Cerebellum (tissue), 4 donors: ENCODE measurements at places on chromosomes 6 and 20. TPM values are rescaled to one million over a fixed set of nuclear protein-coding genes. Genes with fewer than 3 reads are reported as not detected.

GRCh38 chr20:14958626-14959025, 621.2 kb upstream of the FLRT3 start:
- DNase-seq = no peak

DNA sequence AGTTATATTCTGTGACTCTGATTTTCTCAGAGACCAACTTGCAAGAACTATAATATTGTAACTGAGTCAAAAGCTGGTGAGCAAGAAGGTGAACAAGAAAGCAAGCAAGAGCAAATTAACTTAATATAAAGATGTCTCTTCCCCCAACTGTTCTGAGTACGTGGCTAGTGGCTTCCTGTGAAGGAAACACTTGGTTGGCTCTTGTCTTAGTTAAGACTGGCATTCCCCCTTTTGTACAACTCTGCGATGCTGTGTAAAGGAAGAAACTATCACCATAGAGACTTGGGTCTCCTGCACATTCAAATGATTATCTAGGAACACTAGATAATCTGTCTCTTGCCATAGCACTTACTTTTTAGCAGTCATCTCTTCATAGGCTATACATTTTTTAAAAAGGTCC, 47.3 kb upstream of the TNFAIP3 start:
- no peak for DNase-seq

DNA sequence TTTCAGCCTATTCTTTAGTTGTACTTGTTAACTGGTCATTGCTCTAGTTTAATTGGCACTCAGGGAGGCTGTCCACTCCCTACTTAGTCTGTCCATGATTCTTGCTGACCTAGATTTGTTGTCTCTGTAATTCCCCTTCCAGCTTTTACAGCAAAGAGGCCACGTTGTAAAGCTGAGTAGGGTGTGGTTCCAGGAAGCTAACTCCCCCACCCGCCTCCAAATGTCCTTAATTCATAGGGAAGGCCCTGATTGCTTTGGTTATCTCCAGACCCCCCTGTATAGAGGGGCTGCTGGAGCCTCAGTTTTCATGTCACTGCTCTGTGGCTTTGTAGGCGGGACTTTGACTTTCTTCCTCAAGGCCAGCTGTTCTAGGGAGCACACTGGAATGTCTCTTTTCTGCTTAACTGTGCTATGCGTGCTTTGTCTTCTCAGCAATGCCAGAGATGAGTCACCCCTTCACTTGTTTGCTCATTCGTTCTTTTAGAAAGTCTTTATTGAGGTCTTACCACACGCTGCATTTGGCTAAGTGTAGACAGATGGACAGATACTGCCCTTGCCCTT, 175.1 kb upstream of the JAG1 start:
- no peak for DNase-seq

The TSPO2 gene
- not detected for total RNA-seq

DNA sequence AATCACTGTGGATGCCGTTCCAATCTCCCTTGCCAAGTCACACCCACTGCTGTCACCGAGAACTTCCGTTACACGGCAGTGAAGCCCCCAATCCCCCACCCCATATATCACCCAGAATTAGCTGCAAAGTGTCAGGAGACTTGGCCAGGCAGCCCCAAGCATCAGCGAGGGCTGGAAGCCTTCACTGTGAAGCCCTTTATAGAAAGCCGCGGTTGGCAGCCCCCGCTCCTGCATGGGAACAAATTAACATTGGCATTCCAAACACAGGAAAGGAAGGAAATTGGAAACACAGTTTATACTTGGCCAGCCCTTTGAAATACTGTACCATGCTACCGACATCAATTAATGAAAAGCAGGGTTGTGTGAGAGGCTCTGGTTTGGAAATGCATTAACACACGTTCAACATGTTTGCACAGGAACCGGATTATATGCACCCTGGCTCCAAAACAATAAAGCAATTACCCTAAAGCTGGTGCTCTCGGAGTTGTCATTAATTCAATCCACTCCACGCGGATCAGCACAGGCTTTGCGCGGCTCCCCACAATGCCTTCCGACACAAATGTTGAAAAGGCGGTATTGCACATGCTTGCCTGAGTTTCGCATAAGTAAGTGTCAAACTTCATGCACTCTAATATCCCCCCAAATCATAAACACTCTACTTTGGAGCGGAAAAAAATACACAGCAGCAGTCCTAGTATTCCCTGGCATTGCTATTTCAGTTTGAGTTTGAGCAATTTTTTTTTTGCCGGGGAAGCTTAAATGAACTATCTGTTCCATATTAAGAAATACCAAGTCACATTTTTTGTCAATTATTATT, 7.1 kb downstream of the BMP7 start:
- no peak for DNase-seq

DNA sequence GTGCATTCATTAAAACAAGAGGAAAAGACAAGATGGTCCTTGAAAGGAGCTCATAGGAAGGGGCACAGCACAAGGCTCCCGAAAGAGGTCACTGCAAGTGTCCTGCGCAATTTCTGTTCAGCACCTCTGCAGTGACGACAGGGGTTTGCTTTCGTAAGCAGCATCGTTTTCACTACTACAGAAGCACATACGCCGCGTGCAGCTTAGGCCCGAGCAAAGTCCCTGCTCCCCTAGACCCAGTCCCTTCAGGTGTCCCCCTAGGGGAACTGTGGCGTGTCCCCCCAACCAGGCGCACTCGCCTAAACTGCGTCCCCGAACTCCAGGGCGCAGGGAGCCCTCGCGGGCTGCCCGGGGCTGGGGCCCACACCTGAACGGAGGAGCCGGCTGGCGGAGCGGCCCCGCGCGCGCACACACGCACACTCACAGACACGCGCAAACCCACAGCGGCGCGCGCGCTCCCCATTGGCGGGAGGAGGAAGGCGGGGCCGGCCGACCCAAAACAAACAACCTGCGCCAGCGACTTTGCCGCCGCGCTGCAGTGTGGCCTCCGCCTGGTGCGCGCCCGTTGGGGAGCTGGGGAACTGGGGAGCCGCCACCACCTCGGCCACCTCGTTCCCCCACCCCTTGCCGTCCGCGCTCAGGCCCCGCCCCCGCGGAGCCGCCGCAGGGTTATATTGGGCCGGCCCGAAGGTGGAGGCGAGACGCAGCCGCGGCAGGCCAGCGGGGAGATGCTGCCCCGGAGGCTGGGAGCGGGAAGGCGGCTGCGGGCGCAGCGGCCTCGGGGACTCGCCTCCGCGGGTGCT, at the start of gene FOXQ1:
Gene FOXQ1 (plus strand): TSS at position 699 of the 803 bp plus-strand sequence. CDS start 607 bp downstream, outside the sequence.
- DNase-seq = peak; percentile 30

The TMEM14A gene
- 44.6 TPM for total RNA-seq

GRCh38 chr6:139597771-139598755, 223.6 kb upstream of the CITED2 start:
- DNase-seq = peak; percentile 24

The ITPR3 gene
- 5.2 TPM for total RNA-seq

- no peak for DNase-seq
Observed at GRCh38 chr6:45323656-45324224, 4.4 kb upstream of the RUNX2 start.

DNA sequence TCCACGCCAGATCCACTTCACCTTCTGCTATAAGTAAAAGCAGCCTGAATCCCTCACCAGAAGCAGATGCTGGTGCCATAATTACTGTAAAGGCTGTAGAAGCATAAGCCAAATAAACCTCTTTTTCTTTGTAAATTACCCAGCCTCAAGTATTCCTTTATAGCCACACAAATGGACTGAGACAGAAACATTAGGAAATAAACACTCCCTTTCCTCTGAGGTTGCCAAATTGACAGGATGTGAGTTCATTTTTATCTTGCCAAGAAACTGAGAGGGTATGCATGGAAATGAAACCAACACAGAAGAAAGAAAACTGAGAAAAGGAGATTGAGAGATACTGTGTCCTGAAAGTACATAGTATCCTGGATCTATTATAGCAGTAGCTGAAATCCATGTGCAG, 481.2 kb downstream of the HAO1 start:
- no peak for DNase-seq

GRCh38 chr6:149049230-149049629, 268.3 kb upstream of the TAB2 start:
- DNase-seq = no peak

The RAET1E gene
- not detected for total RNA-seq

The CNBD2 gene
- total RNA-seq = 5.2 TPM

- no peak for DNase-seq
Observed at GRCh38 chr20:50350510-50351249, 159.5 kb upstream of the PTPN1 start.

The SERPINB6 gene
- total RNA-seq = 16.1 TPM

The CPXM1 gene
- 19.9 TPM for total RNA-seq

GRCh38 chr6:29986179-29986781, 43.9 kb downstream of the HLA-A start:
- no peak for DNase-seq

- DNase-seq = no peak
Observed at GRCh38 chr20:51337126-51337805, 205.3 kb downstream of the NFATC2 start.

The TMEM200A gene
- 12.0 TPM for total RNA-seq

The ADGB gene
- 0.36 TPM for total RNA-seq
